ENCODE measurements at places on chromosomes 7 and 10.

DNA sequence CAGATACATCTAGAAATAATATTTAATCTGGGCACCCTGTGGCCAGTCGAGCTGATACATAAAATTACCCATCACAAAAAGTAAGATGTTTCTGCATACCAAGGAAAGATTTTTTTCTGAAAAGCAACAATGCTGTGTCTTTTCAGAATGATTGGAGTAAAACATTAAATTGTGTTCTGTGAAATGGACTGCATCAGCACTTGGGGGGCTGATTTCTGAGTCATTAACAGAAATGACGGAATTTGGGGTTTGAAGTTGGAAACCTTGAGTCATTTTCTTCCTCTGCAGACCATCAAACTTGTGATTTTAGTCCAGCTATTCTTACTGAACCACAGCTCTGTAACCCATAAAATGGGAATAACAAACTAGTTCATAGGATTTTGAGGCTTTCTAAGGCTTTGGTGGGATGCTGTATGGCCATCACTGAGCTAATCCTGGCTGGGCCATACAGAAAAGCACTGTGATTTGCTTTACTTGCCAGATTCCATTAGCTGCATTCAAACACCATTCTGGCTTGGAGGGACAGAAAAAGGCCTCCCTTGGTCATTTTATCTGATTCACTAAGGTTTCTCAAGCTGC, 739.4 kb upstream of the IGFBP3 start:
- DNase-seq = no peak

DNA sequence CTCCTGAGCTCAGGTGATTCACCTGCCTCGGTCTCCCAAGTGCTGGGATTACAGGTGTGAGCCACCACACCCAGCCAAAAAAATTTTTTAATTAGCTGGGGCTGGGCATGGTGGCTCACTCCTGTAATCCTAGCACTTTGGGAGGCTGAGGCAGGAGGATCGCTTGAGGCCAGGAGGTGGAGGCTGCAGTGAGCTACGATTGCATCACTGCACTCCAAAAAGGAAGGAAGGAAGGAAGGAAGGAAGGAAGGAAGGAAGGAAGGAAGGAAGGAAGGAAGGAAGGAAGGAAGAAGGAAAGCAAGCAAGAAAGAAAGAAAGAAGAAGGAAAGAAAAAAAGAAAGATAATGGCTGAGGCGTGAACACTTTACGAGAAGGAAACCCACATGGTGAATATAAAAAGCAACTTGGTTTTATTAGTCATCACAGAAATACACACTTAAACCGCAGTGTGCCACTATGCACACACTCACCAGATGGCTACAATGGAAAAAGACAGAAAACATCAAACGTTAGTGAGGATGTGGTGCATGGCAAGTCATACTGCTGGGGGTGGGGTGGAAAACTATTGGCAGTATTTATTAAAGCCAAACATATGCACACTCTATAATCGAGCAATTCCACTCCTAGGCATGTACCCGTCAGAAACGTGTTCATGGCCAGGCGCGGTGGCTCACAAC, 4.4 kb upstream of the CCL26 start:
- DNase-seq = peak; percentile 64

DNA sequence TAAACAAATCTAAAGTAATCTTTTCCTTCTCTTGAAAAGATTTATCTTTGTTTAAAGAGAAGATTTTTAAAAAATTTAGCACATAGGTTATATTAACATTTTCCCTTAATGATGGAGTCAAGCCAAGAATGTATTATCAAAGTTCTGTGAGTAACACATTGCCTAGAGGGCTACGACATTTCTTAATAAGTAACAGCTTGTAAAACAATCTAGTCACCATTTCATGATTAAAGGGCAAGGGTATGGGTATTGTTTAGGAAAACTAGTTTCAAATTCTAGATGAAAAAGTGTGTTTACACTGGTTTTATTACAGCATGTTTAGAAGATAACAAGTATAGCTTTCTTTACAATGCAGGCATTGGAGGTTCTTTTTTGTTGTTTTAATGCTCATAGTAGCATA, 28.6 kb upstream of the LAMB4 start:
- DNase-seq = no peak

DNA sequence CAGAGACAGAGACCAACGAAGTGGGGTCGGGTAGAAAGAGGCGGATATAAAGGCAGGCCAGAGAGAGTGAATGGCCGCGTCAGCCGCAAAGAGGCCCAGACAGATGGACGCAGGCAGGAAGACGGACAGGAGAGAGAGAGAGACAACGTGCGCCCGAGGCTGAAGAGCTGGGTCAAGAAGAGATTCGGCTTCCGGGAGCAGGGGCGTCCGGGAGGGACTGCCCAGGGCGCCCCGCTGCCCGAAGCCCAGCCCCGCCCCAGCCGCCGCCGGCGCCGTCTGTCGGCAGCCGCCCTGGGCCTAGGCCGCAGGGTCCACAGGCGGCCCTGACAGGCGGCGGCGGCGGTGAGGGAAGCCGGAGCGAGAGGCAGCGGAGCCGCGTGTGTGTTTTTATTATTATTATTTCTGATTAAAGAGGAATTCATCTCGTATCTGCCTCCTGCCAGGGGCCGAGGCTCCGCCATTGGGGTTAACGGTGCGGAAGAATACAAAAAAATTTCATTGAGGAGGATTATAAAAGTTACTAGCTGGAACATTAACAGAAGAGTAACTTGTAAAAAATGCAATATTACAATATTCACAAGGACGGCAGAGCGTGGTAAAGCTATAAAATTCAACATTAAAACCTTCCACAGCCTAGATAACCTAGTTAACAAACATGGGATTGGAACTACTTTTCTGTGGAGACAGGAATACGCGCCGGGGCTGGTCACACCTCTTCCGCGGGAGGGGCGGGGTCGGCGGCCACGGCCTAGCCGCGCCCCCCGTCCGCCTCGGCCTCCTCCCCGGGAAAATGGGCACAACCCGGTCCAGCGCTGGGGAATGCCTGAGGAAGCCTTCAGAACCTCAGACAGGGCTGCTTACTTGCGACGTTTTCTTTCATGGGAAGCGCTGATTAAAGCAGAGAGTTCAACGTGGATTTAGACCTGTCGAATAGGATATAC, 29.7 kb upstream of the PAX2 start:
- DNase-seq = no peak

- DNase-seq = peak; percentile 93
Observed at GRCh38 chr7:39949971-39950472, at the start of gene CDK13. Gene CDK13 (plus strand): TSS chr7:39950256. CDS start chr7:39950642, 386 bp downstream.
